ENCODE measurements at places on chromosomes 4 and X.

GRCh38 chrX:102126863-102127262, 1.4 kb downstream of the TCEAL2 start:
- DNase-seq: no peak

DNA sequence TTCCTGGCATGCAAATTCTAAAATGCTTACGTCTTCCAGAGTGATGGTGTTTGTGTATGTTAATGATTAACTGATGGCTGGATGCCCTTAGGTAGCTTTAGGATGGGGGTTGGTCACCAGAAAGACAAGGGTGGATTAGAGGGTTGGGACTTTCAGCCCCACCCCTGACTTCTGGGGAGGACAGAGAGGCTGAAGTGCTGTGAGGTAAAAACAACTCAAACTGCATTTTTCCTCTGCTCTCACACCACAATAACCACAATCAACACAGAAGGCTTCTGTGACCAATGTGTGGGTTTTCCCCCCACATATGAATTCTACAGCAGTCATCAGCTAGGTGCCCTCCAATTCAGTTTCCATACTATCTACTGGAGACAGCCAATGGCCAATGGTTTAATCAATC, 18.7 kb upstream of the DDIT4L start:
- DNase-seq: peak; percentile 66

- no peak for DNase-seq
Observed at GRCh38 chr4:168683595-168683994, 186.7 kb downstream of the PALLD start.

DNA sequence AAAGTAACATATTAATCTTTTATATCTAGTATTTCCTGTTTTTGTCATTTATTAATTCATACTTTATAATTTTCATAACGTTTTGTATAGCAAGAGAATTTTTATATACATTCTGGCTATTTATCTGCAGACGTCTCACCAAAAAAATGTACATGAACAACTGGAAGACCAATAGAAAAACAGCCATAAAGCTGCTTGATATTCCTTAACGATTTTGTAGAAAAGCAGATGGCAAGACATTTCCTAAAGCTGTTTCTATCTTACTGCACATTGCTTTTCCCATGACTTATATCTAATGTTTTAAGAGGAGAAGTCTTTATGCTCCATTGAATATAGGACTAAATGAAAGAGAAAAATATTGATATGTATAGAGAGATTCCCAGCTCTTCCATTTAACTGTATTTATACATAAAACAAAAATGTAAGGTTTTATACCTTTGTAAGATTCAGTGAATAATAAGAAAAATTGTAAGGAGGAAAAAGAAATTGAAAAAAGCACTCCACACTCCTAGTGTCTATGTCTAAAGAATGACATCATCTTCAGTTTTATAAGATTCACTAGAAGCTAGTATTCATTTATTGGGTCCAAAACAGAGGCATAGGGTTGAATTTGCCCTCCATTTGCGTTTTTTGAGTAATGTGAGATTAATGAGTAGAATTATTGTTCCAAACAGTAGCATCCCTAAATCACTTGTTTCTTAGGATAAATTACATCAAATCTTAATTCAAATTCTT, 248.5 kb downstream of the PPP3CA start:
- DNase-seq: no peak

GRCh38 chrX:133985164-133985966, at the start of gene GPC3:
Gene GPC3, minus strand, starts transcription at chrX:133985594.
- no peak for DNase-seq

DNA sequence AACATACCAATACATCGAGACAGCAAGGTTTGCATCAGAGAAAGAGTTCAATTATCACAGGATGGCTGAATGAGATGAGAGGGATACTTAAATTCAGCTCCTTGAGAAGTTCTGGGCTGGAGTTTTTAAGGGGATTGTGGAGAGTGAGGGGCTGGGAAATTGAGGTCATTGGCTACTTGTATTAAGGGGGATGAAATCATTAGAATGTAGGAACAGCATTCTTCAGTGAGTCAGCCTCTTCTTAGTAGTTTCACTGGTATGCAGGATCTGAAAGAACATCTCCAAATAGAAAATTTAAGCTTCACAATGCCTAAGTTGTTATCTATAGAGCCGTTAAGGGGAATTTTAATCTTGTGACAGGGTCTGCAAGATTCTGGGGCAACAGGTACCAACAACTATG, 211.6 kb upstream of the TAPT1 start:
- DNase-seq: no peak

DNA sequence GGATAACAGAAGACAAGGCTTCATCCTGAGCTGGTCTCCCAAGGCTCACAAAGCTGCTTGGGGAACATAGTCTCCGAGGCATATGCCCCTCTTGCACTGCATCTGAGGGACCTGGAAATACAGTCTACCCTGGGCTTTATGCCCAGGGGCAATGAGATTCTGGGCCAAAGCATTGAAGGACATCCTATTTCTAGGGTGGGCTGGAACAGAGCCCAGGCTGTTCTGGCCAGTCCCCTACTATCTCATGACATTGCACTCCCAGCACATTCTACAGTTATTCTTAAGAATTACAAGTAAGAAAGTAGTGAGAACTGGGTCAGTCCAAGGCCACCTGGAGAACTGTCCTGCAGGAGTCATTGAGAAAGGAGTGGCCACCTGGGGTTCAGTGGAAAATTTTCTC, 107.6 kb downstream of the USP46 start:
- no peak for DNase-seq

- no peak for DNase-seq
Observed at GRCh38 chr4:151993521-151993920, 232.7 kb upstream of the GATB start.

DNA sequence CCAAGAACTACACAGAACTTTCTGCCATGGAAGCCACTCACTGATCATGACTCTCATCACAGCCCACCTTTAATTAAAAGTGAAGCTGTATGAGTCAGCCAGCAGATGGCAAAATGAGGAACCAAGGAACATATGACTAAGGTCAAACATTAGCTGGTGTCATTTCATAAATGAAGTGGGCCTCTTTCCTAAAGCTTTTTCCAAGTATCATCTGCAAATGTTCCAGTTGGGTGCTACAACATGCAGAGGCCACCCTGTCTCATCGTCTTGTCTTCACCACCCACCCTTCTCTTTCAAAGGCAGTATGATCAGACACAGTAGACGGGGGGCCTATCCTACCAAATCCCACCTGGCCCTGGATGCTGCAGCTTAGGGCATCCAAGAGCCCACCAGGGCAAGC, 9.2 kb upstream of the EOLA1 start:
- DNase-seq: no peak

- no peak for DNase-seq
Observed at GRCh38 chr4:26896636-26897035, 36.0 kb downstream of the STIM2 start.

DNA sequence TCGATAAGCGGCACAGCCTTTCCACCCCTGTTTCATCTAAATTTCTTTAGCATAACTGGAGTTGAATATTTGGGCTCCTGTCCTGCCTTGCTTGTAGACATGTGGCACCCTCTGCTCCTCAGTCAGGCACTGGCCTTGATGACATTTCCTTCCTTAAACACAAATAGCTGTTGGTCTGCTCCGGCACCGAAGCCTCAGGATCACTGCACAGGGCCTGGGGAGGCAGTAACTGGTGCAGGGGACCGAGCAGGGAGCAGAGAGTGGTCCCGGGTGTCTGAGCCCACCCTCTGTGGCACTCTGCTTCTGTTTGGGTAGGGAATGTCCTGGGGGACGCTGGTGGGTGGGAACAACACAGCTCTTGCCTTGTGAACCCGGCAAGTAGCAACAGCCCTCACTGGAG, 13.6 kb downstream of the RGS12 start:
- DNase-seq: no peak

- DNase-seq: no peak
Observed at GRCh38 chrX:140425712-140426395, 79.0 kb downstream of the SOX3 start.

- peak; percentile 6 for DNase-seq
Observed at GRCh38 chrX:103791228-103791627, 14.6 kb downstream of the PLP1 start.

GRCh38 chr4:188728359-188728758, 589.1 kb downstream of the TRIML1 start:
- no peak for DNase-seq

DNA sequence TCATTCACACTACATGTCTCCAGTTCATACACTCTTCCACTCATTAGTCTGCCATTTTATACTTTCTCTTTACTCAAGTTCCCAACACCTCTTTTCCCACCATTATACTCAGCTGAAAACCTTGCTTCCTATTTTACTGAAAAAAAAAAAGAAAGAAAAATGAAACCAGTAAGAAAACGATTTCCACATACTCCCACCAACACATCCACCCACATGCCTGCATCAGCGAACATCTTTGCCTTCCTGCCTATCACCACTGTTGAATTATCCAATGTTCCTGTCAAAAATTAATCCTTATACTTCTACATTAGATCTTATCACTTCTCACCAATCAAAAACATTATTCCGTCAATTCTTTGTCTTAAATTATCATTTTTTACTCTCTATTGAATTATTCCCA, 188.1 kb upstream of the FAM241A start:
- DNase-seq: no peak

DNA sequence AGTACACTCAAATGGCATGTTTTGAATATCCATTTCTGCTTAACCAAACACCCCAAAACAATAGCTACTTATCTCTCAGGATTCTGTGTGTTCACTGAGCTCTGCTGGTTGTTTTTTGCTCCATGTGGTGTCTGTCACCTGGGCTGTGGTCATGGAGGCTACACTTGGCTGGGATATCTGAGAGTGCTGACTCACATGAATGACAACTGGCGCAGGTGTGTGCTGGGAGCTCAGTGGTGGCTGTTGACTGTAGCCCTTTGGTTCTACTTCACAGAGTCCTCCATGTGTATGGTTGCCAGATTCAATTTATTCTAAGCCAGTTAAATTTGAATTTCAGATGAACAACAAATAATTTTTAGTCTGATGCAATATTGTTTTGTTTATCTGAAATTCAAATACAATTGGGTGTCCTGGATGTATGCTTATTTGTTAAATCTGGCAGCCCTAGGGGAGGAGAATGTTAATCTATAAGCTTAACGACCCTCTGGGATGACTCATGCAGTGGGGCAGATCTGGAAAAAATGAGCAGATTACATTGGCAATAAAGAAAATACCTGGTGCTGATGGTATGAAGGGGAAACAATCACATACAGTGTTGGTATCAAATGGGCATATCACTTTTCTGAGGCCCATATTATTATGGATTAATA, 28.2 kb upstream of the TCEAL4 start:
- no peak for DNase-seq

GRCh38 chr4:73653695-73654106, 33.5 kb upstream of the RASSF6 start:
- DNase-seq: peak; percentile 54

- DNase-seq: no peak
Observed at GRCh38 chr4:88846206-88846790, 148.7 kb upstream of the NAP1L5 start.

GRCh38 chr4:76250962-76251361, 559 bp upstream of the FAM47E start:
- DNase-seq: no peak

DNA sequence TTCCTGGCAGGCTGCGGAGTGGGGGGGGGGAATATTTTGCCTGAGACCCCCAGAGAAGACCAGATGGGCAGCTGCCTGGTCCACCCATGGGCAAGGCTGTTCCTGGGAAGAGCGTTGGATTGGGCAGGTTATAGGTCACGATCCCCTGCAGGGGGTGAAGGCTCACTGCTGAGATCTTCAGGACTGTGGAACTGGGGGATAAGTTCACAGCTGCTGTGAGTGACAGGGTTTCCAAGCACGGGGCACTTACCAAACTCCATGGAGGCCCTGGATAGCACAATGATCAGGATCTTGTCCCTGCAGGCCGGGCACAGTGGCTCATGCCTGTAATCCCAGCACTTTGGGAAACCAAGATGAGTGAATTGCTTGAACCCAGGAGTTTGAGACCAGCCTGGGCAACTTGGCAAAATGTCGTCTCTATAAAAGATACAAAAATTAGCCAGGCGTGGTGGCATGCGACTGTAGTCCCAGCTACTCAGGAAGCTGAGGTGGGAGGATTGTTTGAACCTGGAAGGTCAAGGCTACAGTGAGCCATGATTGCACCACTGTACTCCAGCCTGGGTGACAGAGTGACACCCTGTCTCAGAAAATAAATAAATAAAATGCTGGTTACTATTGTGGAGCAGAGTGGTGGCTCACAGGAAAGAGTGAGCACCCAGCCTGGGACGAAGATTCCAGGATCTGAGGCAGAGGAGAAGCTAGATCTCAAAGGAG, 68.0 kb upstream of the HELT start:
- DNase-seq: no peak

GRCh38 chr4:70863099-70863790, 23.6 kb upstream of the GRSF1 start:
- peak; percentile 42 for DNase-seq

- DNase-seq: no peak
Observed at GRCh38 chrX:129997086-129997485, 14.7 kb downstream of the BCORL1 start.

- DNase-seq: peak; percentile 1
Observed at GRCh38 chr4:179325181-179325580, 1882.9 kb upstream of the AGA start.

DNA sequence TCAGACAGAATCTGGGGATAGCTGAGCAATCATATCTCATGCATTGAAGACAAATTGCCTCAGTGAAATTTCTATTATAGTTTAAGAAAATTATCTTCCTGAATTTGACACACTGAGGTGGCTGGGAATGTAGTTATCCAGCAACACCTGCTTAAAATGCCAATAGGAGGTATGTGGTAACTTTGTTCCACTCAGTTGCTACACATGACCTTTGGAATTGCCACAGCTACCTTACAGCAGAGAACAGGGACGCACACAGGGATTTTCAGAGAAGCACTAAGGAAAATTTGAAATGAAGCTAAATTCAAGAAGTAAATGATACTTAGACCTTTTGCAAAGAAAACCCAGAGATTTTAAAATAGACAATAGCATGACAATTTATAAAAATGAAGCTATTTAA, 264.6 kb downstream of the IL1RAPL1 start:
- DNase-seq: no peak

- DNase-seq: no peak
Observed at GRCh38 chr4:125433453-125433852, 118.7 kb downstream of the FAT4 start.

- DNase-seq: no peak
Observed at GRCh38 chr4:85684676-85685075, 209.7 kb downstream of the ARHGAP24 start.

DNA sequence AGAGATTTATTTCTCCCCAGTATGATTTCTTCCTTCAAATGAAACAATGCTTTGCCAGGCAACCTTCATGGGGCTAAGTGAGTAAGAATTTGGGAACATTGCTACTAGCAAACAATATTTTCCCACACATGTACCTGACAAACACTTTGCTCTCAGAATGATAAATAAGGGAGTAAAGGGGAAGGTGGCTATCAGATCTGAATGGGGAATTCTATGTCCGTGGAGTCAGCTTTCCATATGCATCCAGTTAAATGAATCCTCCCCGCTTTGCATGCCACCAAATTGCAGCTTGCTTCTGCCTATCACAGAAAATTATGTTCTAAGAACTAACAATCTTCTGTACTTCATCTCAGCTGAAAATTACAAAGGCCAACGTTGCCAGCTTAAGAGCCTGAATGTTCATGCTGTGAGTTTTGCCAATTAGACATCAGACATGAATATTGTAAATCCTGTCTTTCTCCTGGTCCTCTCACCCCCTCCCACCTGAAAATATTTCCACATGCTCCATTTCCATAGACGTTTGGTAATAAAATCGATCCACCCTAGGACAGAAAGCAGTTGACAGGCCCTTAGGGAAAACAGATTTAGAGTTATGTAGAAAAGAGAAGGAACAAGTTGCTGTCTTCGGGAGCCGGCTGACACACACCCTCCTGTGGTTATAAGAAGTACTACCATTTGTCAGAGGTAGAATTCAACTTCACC, 6.3 kb downstream of the MEPE start:
- peak; percentile 26 for DNase-seq

GRCh38 chrX:40012868-40013265, 84.9 kb downstream of the BCOR start:
- no peak for DNase-seq

All from H4 (cell line).